Stimulated activated CD8-positive, alpha-beta memory T cell treated with anti-CD3 and anti-CD28 coated beads, Interleukin-4, amount 100 ng/mL, for 1 hour (primary cell): ENCODE measurements at places on chromosomes 7 and 10.

- no peak for DNase-seq
Measured at GRCh38 chr7:41592794-41593193, 110.1 kb downstream of the INHBA start.

GRCh38 chr10:43137717-43138020 is 576 bp upstream of the CSGALNACT2 start:
- no peak for DNase-seq

GRCh38 chr7:80467069-80467468 is 44.8 kb downstream of the GNAT3 start:
- DNase-seq, result no peak

DNA sequence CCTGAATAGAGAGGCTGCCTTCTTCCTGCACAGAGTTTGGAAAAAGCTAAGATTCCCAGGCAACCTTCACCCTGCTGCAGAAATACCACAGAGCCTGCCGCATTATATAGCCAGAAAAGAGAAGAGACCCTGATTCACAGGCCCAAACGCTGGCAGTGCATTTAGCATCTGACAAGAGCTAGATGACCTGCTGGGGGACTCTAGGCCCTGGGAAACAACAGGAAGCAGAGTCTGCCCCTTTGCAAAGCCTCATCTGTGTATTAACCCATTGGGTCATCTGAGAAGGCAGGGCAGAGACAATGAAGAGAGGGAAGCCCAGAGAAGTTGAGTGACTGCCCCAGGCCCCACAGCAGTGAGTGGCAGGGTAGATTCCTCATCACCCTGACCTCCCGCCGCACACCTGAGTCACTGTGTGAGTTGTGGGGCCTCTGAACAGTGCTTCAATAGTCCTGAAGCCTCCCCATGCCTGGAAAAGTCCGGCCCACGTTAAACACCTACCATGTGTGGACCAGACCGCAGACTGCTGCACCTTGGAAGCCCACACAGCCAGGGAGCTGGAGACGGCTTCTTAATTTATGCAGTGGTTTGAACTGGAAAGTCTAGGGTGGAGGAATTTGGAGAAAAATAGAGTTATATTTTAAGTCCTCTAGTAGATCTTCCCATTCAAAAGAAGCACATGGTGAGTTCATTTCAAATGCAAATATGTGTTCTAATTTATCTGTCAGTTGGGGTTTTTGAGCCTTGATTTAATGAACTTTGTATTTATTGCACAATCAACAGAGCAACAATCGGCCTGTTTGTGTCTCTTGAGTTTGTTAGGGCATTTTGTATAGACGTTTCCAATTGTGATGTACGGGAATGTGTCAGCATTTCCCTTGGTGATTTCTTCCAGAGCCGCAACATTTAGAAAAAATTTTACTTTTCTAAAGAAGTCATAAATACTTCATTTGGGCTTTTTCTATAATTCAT is 80.4 kb upstream of the GPR26 start:
- DNase-seq, result no peak

- DNase-seq, result no peak
Measured at GRCh38 chr7:70807650-70808049, 324.3 kb upstream of the GALNT17 start.
